Fibroblast of skin of left quadriceps (primary cell): ENCODE measurements at places on chromosomes 7 and 10.

DNA sequence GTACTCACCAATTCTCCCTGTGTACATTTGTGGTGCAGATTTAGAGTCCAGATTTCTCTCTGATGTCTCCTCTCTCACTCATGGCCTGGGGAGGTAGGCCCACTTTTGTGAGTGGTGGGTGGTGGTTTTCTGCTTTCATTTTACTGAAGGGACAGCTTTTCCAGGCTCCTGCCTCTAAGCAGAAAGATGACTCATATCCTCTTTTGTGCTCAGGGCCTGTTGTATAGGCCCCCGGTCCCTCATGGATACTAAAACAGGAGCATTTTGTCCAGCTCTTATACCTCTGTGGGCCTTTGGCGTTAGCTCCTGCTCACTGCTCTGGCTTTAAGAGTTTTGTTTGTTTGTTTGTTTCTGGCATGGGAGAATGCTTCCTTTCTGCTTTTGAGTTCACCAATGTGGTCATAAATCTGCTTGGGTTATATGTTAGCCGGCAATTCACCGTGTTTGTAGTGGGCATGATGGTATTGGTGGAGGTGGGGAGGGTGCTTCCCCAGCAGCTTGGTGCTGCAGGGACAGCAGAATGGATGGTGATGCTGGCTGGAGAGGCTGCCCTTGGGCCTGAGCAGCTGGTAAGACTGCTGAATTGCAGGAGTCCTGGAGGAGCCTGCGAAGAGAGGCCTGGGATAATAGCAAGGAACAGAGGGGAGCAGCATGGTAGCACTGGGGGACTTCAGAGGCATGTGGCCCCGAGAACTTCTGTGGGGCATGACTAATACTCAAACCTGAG lies 468.7 kb downstream of the RPS24 start:
- peak; percentile 33 for DNase-seq

DNA sequence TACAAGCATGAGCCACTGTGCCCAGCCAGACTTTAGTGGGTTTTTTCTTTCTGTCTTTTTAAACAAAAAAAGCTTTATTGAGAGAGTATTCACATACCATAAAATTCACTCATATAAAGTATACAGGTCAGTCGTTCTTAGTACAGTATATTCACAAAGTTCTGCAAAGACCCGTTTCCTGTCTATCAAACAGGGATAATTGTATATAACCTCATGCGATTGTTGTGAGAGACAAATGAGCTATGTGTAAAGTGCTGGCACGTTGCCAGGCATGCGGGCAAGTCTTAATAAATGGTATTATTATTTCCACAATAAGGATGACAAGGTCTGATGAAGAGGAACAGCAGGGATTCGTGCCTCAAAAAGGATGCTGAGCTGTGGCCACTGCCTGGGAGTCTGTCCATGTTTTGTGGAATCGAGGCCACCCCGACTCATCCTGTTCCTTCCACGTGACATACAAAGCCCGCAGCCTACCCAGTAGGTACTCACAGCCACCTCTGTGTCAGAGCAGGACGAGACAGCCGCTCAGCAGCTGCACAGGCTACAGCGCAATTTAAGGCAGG lies 51.6 kb downstream of the SMKR1 start:
- peak; percentile 7 for DNase-seq

GRCh38 chr7:102214477-102215072 lies 72.1 kb upstream of the SH2B2 start:
- no peak for DNase-seq

DNA sequence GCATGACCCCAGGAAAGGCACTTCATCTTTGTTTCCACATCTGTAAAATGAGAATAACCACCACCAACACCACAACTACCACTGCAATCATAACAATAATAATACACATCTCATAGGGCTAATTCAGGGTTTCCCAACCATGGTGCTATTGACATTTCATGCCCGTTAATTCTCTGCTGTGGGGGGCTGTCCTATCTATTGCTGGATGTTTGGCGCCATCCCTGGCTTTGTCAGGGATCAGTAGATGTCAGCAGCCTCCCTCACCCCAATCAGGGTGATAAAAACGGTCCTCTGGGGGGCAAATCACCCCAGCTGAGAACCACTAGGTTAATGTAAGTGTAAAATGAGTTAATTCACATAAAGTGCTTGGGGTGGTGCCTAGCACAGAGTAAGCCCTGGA lies 145.8 kb downstream of the EMX2 start:
- DNase-seq, result no peak

DNA sequence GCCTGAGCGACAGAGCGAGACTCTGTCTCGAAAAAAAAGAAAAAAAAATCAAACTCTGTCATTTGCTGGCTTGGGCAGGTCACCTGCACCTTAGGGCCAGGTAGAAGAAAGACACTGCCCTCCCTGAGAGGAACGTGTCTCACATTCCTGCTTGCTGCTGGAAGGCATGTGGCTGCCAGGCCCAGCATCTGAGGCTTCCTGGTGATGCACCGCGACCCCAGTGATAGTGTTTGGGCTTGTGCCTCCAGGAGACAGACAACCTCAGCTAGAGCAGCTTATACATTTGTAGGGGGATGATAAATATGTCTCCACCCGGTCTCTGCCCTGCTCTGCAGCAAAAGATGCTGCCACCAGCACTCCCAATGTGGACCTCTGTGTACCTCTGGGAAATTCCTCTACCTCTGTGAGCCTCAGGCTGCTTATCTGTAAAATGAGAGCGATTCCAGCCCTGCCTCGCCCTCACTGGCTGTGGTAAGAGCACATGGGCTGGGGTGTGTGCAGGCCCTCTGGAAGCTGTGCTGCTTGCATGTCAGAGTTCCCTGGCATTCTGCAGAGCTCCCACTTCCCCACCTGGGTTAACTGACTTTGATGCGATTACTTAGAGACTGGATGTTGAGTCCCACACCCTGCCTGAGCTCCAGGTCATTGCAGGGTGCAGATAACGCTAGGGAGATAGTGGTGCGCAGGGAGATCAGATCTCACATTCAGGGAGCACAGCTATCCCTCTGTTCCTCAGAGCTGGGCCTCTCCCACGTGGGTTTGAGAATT lies 19.9 kb downstream of the SLC29A3 start:
- DNase-seq, result no peak

GRCh38 chr10:73576178-73576889 lies 14.8 kb downstream of the USP54 start:
- DNase-seq, result peak; percentile 50

DNA sequence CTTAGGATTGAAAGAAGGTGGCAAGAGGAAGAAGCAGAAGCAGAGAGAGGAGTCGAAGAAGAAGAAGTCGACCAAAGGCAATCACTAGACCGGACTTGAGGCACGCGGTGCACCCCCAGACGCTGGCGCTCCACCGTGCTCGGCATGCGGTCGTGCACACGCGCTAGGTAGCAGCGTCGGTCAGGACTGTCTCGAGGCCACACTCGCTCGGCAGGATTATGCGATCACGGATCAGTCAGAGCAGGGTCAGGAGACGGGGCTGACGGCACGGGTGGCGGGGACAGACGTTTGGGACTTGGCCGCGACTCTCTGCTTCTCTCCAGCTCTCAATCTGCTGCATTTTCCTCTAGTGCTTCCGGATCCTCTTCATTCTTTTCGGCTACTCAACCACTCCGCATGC lies 79.2 kb downstream of the DNAJB6 start:
- DNase-seq, result no peak

- DNase-seq, result no peak
These were observed 215.5 kb upstream of the KLF14 start for GRCh38 chr7:130949550-130949949.

GRCh38 chr7:2031451-2031845 lies 201.3 kb downstream of the MAD1L1 start:
- no peak for DNase-seq

GRCh38 chr10:92880233-92880861 lies 32.0 kb downstream of the EXOC6 start:
- DNase-seq, result peak; percentile 14

GRCh38 chr7:31134246-31135188 lies 82.4 kb downstream of the ADCYAP1R1 start:
- peak; percentile 43 for DNase-seq

- no peak for DNase-seq
These were observed 103.5 kb upstream of the PRSS1 start for GRCh38 chr7:142645777-142646176.

DNA sequence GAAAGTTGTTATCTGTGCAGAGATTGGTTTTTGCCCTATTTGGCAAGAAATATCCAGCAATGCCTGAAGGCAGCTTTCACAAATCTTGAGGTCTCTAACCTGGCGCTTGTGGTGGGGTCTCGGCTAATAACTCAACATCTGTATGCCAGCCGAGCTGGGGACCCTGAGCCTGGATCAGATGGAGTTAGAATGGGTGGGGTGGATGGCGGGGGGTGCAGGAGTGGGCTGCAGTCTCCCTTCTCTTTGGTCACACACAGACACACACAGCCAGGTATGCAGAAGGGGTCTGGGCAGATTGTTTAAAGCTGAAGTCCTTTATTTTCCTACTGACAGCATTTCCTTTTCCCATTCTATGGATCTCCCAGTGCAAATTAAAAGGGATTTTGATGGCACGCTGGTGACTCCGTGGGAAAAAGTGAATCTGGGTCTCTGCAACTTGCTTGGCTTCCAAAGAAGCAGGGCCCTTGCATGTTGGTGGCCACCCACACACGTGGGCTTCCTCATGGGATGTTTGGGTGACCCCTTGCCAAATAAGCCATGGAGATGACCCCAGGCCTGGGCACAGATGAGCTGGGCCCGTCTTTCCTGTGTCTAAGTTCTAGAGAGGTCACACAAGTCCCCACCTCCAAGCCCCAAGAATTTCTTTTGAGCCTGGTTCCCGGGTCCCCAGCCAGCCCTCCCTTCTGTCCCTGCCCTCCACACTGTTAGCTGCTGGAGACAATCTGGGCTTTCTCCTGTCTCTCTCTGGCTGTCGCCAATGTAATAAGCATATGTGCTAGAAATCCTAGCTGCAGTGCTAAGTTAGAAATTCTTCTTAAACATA lies 39.9 kb upstream of the EMX2 start:
- DNase-seq, result no peak

DNA sequence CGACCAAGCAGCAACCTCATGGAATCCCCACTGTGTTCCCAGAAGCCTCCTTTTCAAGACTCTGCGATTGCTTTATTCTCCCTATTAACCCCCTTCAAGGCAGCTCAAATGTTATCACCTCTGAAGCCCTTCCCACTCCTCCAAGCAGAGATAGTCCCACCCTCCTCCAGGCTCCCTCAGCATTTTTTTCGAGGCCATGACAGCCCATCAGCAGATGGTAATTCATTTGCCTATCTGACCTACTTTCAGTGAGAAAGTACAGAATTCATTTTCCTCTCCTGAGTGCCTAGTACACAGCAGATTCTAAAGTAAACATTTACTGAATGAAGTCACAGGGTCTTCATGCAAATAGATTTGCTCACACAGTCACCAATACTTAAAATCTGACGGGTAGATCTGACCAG lies 47.8 kb downstream of the HERPUD2 start:
- no peak for DNase-seq

- DNase-seq, result no peak
These were observed 12.7 kb downstream of the SCIN start for GRCh38 chr7:12583176-12583575.

DNA sequence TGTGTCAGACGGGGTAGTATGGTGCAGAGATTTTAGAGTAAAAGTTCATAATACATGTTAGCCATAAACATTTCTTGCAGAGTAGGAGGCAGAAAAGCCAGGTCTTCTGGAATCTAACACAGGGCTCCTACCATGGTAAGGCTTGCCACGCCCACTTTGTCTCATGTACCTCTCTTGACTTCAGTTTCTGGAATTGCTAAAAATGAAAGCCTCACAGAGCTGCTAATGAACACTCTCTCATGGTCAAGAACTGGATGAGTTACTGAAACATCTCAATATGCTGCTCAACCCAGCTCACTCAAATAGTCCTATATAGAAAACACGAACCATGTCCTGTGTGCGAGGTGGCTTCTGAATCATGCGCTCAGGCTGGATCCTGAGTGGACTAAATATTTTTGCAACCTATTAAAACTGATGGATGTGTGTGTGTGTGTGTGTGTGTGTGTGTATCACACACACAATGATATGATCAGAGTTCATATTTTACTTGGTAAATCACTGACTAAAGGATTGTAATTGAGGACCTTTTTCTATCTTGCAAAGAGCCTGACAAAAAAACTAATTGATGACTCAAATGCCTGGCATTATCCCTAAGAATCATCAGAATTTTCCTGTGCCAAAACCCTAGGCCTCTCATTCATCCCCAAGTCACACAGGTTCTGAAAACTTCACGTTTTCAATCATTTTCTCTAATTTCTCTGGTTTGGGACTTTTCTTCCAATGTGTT lies 1306.6 kb downstream of the XPNPEP1 start:
- no peak for DNase-seq
